Mucosa of descending colon (tissue), 3 donors: ENCODE measurements at places on chromosomes 6 and 20.
A peak's percentile ranks its signal among the peaks of the same experiment; 100 is the strongest.

- no peak for DNase-seq
These were observed 11.3 kb downstream of the CYP24A1 start for GRCh38 chr20:54162378-54163009.

DNA sequence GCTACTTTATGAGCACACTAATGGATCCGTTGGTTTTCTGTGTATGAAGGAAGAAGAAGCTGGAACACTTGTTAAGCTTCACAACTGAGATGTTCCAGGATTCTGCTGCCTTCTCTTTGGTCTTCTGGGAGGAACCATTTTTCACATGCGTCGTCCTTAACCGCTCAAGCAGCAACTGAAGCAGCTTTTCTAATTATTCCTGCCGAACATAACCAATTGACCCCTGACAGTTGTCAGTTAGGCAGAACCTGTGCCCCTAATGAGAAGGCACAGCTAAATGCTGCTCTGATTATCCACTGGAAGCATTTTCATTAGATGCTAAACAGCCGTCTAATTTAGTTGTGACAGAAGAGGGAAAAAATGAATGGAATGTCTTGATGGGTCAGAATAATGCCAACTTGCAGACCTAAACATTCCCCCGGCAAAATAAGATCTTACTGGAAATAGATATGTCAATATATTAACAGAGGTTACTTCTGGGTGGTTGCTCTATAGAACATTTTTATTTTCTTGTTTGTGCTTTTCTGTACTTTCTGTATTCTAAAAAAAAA, 85.0 kb upstream of the SMLR1 start:
- no peak for DNase-seq

DNA sequence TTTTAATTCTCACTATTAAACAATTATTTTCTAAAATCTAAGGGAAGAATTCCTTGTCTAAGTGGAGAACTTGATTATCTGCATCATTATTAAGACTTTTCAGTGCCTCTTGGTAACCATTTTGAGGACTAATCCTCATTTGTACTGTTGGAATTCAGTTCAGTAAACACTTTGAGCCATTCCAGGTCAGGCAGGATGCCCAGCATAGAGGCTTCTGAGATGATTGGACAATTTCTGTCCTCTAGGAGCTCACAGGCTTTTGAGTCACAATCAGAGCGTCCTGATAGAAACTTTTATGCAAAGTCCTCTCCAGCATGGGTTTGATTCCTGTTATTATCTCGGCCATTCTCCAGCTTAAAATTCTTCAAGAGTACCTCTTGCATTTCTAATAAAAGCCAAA, 1304.6 kb downstream of the EPHA7 start:
- DNase-seq = no peak

- no peak for DNase-seq
These were observed 66.7 kb upstream of the NFATC2 start for GRCh38 chr20:51609251-51609650.

DNA sequence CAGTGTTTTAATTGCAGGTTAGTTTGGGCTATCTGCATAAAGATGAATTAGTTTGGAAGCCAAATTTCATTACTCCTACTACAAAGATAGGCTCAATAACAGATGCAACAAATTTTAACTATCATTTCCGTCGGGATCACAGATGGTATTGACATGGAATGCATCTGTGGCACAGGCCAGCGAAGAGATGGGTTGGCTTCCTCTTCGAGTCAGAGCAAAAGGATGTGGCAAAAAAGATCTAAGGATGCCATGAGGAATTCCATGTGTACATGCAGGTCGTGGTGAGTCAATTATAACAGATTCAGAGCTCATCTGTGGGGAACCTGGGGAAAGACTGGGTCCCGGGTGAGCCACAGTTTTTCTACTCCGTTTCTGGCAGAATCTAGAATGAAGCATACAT, 83.0 kb upstream of the CITED2 start:
- no peak for DNase-seq

DNA sequence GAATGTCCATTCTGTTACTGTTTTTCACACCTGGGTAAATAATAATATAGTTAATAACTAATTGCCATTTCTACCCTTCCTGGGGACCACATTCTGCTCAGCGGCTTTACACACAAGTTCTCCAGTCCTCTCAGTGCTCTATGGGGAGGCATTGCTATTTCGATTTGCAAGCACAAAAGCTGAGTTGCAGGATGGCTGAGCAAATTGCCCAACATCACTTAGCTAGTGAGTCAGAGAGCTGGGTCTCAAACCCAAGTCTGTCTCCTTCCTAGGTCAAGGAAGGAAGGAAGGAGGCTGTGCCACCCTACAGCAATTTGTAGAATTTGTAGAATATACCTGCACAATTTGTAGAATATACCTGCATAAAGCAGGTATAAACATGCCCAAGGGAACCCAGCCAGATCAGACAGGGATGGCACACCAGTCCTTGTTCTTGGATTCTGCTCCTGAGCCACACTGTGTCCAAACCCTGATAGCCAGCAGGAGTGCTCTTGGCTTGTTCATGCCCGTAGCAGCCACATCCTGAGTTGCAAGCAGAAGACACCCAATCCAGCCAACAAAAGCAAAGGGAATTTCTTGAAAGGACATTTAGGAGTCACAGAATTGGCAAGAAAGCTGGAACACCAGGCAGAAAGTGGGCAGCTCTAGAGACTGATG, 56.9 kb downstream of the LY86 start:
- DNase-seq = no peak

- DNase-seq = no peak
These were observed 26.9 kb downstream of the MUC22 start for GRCh38 chr6:31037169-31037568.

- no peak for DNase-seq
These were observed 952 bp upstream of the TAAR6 start for GRCh38 chr6:132569170-132569569.

DNA sequence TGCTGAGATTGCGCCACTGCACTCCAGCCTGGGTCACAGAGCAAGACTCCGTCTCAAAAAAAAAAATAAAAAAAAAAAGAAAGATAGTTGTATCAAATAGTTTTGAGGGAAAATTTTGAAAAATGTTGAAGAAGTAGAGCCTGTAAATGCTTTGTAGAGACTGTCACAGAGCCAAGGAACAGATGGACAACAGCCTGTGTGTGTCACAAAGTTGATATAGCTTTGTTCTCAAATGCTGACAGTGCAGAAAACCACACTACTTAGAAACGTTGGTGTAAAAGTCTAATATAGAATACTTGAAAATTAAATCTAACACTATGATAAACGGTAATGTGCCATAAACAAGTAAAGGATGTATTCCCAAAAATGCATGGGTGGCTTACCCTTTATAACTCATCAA, 25.4 kb downstream of the PTK7 start:
- DNase-seq = no peak

DNA sequence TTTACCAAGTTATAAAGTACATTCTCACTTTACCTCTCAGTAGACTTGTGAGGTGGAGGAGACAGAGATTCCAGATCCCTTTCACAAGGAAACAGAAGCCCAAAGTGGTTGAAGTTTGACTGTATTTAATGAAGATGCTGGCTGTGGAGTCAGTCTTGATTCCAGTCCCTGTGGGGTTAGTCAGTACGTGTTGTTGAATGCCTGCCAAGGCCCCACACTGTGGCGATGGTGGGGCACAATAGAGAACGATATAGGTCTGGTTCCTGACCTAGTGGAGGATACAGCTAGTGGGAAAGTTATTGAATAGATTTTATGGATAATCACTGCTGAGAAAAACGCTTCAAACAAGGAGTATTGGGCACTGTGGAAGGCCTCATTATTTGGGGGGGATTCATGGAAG, 71.4 kb downstream of the LRRC1 start:
- DNase-seq = no peak

- DNase-seq = no peak
These were observed 14.7 kb downstream of the SESN1 start for GRCh38 chr6:109079981-109080380.

GRCh38 chr20:10603971-10604864, 69.6 kb downstream of the JAG1 start:
- DNase-seq = no peak

DNA sequence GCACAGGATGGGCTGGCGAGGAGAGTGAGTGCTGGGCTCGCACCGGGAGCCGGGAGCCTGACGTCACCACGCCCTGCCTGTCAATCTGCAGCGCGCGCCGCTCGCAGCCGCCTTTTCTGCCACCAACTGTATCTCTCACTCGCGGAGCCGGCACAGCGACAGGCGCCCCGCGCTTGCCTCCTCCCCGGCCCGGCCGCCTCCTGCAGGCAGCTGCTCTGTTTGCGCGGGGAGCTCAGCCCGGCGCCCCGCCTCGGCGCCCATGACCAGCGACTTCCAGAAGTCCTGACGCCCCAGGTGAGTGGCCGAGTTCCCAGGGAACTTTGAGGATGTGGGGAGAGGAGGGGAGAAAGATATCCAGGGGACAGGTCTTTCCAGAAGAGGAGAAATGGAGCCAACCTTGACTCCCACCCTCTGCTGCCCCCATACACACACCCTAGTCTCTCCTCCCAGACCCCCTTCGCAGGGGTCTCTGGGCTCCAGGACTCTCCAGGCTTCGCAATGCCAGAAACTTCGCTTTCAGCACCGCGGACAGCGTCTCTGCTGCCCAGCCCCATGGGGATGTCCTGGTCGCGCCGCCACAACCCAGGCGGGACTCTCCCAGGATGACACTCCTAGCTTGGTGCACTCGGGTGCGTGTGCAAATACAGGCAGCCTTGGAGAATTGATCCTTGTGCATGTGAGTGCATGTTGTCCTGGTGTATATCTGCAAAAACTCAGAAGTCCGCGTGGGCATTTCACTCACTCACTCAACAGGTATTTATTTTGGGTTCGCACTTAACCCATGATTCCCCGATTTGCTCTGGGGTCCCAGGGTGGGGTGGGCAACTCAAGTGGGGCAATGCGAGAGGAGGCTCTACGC, at the start of gene GPR6:
GPR6 (plus strand) TSS at position 138 of the 859 bp plus-strand sequence. CDS start 802 bp downstream, outside the sequence.
- peak; percentile 76 for DNase-seq

- DNase-seq = peak; percentile 66
These were observed 47.0 kb downstream of the WDR27 start for GRCh38 chr6:169654598-169655391.

DNA sequence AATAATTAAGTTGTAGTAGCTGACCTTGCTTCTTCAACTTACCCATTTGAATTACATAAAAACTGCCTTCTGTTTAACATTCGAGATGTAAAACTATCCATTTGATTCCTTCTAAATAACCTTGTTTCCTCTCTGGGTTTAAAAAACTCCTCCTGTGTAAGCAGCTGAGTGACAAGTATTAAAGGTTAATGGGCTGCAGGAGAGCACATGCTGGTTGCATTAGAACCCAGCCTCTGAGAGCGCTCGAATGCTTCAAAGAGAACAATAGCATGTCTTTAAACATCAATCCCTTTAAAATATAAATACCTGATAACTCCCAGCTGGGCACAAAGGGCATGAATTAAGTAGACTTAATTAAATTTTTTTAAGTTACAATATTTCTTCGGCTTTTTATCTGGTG, 215.8 kb downstream of the EYA4 start:
- no peak for DNase-seq

DNA sequence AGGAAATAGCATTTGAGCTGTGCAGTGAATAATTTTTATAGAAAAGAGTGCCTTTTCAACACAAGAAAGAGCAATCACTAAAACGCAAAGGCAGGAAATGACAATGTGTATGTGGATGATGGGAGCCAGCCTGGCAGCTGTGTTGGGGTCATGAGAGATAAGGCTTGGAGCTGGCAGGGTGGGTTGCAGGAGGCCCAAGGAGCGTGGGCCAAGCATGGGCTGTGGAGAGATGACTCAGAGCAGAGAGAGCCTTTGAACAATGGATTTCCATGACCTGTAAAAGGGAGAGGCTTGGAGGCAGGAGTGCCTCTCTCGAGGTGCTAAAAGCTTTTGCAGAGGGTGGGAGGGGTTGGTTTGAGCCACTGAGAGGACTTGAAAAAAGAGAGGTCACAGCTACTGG, 6.6 kb upstream of the TBC1D7 start:
- no peak for DNase-seq

- DNase-seq = no peak
These were observed 1.8 kb downstream of the ZNF831 start for GRCh38 chr20:59165396-59165795.

DNA sequence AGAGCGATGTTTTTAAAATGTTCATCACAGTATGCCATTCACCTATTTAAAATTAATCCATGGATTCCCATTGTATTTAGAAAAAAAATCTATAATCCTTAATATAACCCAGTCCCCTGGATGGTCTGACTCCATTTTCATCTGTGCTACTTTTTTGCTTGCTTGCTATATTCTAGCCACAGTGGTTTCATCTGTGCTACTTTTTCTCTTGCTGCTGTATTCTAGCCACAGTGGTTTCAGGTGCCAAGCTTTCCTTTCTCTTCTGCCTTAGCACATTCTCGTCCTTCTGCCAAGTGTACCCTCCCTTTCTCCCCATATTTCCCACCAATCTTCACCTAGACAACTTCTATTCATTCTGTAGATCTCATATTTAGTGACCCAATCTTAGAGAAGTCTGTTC, 33.3 kb upstream of the SOX4 start:
- no peak for DNase-seq
